LoVo (cell line): ENCODE measurements at places on chromosomes 13 and 19.

DNA sequence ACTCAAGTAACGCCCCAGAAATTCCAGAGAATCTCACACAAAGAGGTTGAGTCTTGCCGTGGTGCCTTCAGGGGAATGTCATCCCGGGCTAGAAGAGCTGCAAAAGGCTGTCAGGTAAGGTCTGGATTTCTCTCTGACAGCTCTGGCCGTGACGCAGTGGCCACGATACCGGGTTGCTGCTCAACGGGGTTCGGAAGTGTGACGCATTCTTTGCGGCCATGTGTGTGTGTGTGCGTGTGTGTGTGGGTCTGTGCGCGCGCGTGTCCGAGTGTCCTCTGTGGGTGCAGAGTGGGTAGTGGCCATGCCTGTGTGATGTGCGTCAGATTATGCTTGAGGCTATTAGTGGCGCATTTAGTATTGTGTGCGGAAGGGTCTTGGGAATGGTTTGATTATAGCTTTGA is 306 bp downstream of the ZNF540 start:
- DNase-seq, result no peak

- DNase-seq, result no peak
Observed at GRCh38 chr19:8233370-8233769, 24.2 kb downstream of the CERS4 start.

GRCh38 chr19:44958090-44958489 is 2.9 kb downstream of the CLPTM1 start:
- no peak for DNase-seq

GRCh38 chr19:28652765-28653164 is 560.2 kb downstream of the UQCRFS1 start:
- no peak for DNase-seq

- DNase-seq, result no peak
Observed at GRCh38 chr13:112704308-112705145, 14.7 kb downstream of the ATP11A start.

- DNase-seq, result no peak
Observed at GRCh38 chr13:25688536-25688935, 316.8 kb downstream of the ATP8A2 start.

GRCh38 chr19:55638864-55639359 is 1.9 kb upstream of the ZNF580 start:
- peak; percentile 32 for DNase-seq

DNA sequence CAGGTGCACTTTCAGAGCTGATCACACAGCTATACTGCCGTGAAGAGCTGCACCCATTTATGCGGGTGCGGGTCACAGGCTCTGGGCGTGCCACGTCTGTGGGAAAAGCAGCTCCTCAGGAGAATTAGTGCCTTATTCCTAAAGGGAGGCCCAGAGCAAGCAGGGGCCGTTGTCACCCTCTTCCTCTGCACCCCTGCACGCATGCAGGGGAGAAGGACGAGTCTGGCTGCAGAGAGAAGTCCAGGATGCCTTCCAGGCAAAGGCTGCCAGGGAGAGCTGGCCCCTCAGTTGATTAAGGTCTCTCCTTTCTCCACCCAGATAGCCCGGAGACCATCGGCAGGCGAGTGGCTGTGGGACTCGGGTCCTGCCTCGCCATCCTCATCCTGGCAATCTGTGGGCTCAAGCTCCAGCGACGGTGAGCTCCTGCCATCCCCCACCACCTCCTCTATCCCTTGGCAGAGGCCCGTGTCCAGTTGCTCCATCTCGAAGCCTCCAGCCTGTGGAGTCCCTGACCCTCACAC is 3.1 kb upstream of the FFAR1 start:
- no peak for DNase-seq

DNA sequence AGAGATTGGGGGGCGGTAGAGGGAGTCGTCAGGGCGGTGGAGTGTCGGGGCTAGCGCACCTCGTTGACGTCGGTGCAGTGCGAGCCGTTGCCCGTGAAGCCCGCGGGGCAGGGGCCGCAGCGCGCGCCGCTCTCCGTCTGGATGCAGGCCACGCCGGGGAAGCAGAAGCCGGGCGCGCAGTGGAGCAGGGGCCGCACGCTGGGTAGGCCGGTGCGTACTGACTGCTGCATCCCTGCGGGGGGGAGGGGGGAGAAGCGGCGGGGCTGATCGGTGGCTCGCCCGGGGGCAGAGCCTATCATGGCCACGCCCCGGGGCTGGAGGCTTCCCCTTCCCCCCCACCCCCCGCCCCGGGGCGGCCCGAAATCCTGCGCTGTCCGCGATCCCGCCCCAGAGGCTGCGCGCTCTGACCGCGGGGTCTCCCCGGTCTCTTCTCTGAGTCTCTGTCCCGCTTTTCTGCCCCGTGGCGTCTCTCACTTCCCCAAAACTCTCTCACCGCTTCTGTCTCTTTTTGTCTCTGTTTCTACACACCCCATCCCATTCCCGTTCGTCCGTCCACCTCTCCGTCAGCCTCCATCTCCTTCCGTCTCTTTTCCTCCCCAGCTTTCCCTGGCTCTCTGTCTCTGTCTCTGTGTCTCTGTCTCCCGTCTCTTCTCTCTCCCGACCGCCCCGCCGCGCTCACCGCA is 1.1 kb downstream of the COMP start:
- no peak for DNase-seq

GRCh38 chr19:55493645-55494171 is 5.5 kb downstream of the SSC5D start:
- no peak for DNase-seq

GRCh38 chr19:33377586-33378475 is 4.3 kb downstream of the CEBPG start:
- DNase-seq, result no peak

DNA sequence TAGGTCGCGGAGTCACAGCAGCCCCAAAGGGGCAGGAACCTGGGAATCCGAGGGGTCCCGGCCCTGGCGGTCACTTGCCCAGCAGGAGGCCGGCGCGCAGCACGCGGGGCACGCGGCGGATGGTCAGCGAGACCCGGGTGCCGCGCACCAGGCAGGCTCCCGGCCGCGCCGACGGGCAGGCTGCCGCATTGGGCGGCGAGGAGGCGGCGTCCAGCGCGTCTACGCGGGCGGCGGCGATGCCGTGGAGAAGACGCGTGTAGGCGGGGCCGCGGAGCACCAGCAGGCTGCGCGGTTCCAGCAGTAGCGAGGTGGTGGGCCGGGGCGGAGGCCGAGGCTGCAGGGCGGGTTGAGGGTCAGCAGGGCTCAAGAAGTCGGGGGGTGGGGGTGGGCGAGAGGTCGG is 607 bp upstream of the SYNE4 start:
- no peak for DNase-seq

DNA sequence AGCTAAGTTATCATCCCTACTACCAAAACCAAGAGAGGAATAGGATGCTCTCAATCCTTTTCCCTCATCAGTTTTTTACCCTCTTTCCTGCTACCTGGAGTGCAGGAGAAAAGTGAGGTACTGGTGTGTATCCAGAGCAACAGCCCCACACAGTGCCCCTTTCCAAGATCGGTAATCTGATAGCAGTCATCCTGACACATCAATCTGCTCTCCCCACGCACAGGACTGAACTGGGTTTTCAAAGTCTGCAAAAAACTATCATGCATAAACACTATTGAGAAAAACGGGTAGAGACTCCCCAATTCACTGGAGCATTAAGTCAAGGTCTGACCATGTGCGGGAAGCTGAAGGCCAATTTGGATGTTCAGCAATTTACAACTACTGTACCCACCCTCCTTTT is 284.8 kb downstream of the RBM26 start:
- DNase-seq, result no peak

- no peak for DNase-seq
Observed at GRCh38 chr13:21077076-21077787, 15.8 kb upstream of the LATS2 start.

- DNase-seq, result no peak
Observed at GRCh38 chr13:109606520-109606919, 179.9 kb downstream of the IRS2 start.

DNA sequence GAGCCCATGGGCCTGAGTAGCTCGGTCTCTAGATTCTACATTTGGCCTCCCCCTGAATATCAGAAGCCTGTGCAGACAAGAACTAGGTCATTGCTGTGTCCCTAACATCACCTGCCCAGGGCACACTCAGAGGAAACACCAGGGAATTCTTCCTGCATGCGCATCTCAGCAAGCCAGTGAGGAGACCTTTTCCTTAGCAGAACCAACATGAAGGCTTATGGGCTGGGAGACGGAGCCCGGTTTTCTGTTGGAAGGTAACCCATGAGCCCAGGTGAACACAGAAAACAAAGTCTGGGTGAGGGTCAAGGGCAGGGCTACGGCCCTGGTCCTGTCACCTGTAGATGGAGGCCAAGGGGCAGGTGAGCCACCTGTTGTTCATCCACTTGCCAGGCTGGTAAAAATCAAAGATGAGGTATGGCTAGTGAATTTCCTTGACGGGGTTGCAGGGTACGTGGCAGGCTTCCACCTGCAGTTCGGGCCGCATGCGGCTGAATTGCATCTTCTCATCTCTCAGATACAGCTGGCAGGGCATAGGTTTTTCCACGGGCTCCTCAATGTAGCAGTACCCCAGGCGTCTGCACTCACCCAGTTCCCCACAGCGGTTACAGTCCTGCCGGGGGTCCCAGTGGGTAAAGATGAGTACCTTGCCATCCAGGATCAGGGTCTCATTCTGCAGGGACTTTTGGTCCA is 3.6 kb upstream of the FAM187B start:
- DNase-seq, result no peak

- DNase-seq, result peak; percentile 28
Observed at GRCh38 chr13:73832128-73832588, 302.0 kb downstream of the KLF12 start.

DNA sequence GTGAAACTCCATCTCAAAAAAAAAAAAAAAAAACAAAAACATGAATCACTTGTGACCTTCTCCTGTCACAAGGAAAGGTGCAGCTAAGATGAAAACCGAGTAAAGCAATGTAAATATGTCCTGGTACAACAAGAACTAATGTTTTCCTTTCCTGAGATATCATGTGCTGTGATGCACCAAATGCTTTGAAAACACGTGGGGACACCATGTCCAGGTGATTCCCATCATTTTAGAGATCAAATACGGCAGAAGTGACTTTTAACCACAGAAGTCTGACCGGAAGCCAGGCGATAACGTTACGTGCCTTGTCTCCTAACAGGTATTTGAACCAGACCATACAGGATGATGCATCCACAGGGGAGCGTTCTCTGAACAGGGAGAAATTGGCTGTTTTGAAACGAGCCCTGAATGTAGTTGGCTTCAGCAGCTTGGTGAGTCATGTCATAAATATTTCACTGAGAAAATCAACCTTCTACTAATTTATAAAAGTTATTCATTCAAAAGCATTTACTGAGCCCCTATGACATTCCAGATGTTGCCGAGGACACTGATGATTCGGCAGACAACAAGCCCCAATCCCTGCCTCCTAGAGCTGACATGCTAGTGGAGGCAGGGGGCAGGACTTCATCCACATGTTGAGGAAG is 328.1 kb downstream of the MYO16 start:
- DNase-seq, result peak; percentile 59

DNA sequence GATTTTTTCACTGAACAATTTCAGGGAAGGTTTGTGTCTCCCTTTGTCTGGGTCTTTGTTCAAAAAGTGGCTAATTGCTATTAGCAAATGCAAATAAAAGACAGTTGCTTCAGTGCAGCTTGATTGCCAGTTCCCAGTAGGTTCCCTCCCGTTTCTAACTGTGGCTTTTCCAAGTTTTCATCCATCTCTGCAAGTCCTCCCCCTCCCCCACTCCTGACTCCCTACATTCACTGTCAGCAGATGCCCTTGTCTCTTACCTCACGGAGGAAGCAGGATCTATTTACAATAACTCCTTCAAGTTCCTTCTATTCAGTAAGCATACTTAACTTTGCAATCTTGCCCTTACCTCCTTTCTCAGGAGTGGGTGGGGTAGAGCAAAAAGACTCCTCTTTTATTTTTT is 55.4 kb upstream of the SCEL start:
- no peak for DNase-seq

GRCh38 chr13:81686877-81687276 is 1346.0 kb upstream of the SPRY2 start:
- no peak for DNase-seq

DNA sequence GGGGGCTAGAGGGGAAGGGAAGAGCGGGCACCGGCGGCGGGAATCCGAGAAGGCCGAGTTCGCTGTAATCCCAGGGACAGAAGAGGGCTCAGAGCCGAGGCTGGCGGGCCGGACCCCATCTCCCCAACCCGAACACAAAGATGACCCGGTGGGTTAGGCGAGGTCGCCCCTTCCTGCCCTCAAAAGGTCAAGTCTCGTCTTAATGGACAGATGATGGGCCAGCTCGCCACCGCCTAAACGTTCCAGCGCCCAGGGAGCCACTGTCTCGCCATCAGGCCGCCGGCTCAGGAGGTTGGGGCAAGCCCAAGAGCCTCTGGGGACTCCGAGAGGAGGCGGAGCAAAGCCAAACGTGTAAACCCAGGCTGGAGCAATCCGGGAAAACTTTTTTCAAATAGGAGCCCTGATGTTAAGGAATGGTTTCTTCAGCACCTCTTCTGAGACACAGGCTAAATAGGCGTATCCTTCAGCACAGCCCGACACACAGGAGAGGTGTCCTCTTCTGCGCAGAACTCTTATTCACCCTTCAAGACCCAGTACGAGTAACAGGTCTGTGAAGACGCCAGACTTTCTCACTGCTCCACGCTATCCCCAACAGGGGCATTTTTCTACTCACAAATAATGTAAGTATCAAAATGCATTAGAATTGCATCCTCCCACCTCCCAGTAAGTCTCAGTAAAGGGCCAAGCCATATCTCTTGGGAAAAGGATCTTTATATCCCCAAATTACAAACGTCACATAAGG is 6.3 kb upstream of the POU4F1 start:
- DNase-seq, result no peak

GRCh38 chr19:30001791-30002190 is 59.8 kb downstream of the URI1 start:
- no peak for DNase-seq

GRCh38 chr19:19554074-19555023 is 16.3 kb downstream of the CILP2 start:
- DNase-seq, result peak; percentile 44

- no peak for DNase-seq
Observed at GRCh38 chr19:45784096-45784495, 1.8 kb upstream of the DMPK start.

- DNase-seq, result no peak
Observed at GRCh38 chr13:97502706-97503105, 68.7 kb downstream of the RAP2A start.

- DNase-seq, result no peak
Observed at GRCh38 chr19:50401605-50402450, 16.9 kb upstream of the SPIB start.

DNA sequence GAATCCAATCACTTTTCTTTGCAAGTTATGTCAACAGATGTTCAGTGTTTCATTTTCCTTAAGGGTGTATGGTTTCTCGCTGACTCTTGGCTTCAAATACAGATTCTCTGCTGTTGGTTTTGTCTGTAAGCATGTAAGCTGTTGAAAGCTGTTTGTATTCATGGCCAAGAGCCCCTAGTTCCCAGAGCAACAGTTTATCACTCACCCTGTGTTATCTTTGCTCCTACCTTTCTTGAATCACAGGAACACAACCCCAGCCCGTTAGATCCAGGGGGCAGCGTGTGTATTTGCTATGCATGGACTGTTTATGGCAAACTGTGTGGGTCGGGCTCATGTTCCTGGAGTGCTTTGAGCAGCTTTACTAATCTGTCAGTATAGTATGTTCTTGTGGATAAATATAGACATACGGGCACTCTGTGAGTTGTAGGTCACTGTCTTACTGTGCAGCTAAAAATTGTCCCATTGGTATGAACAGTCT is 28.9 kb downstream of the FRY start:
- no peak for DNase-seq
